Calu3 (cell line): ENCODE measurements at places on chromosomes 4 and X. TPM values are rescaled to one million over a fixed set of nuclear protein-coding genes. Genes with fewer than 3 reads are reported as not detected.

GRCh38 chr4:33453916-33454315, 2733.7 kb downstream of the PCDH7 start:
- DNase-seq, result no peak
- no peaks in the 10 kb centered on the region for H3K4me1 ChIP-seq
- H3K36me3 ChIP-seq, result no peaks in the 10 kb centered on the region
- no peaks in the 10 kb centered on the region for H3K27me3 ChIP-seq
- no peak overlapping the region for H3K27ac ChIP-seq

DNA sequence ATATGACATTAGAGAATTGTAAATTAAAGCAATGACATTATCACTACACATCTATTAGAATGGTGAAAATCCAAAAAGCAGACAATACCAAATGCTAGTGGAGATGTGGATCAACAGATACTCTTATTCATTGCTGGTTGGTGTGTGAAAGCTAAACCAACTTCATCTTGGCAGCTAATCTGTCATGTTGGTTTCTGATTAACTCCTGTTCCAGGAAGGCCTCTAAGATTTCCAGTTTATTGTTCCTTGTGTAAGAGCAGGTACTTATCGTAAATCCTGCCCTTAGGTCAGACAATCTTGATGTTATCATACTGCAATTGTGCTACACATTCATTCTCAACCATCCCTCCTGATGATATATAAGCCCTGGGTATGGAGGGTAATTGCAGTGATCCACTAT, 809.0 kb upstream of the DIAPH2 start:
- no peaks in the 10 kb centered on the region for H3K36me3 ChIP-seq
- no peak for DNase-seq
- no peak overlapping the region for H3K27ac ChIP-seq
- no peaks in the 10 kb centered on the region for H3K27me3 ChIP-seq
- peaks cover 8% of the 10 kb centered on the region for H3K4me1 ChIP-seq

DNA sequence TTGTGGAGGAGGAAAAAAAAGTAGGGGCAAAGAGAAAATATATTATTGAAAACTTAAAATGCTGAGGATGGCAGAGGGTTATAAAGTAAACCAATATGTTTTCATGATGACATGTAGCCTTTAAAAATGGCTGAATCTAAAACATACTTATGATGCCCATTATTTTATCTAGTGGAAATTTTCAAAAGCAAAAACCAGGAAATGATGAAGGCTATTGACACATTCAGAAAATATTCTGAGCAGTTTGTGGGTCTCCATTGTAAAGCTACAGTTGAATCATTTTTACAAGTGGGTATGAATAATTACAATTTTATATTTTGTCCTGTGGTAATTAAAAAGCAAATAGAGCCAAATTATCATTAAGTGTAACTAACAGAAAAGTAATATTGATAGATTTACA, 10.7 kb downstream of the PLS3 start:
- no peak for DNase-seq
- H3K36me3 ChIP-seq, result peaks cover 23% of the 10 kb centered on the region
- H3K27ac ChIP-seq, result no peak overlapping the region
- no peak overlapping the region for H3K4me3 ChIP-seq

DNA sequence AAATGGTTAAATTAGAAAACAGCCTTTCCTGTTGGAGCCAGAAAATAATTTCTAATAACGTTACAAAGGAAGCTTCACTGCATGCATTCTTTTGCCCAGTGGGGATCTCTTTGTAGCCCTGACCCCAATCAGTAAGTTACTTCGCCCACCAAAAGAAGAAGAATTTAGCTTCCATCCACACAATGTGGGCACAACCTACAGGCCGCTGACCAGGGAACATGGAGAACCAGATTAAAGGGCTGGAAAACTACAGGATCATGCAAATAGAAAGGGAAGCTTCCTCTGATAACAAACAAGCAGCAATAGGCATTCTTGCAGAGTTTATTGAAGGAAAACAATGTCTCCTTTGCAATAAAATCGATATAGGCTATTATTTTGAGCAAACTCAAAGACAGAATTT, 21.3 kb upstream of the TSPAN5 start:
- H3K4me3 ChIP-seq, result no peak overlapping the region
- no peaks in the 10 kb centered on the region for H3K27me3 ChIP-seq
- no peak for DNase-seq
- no peaks in the 10 kb centered on the region for H3K4me1 ChIP-seq
- H3K27ac ChIP-seq, result no peak overlapping the region

GRCh38 chr4:25792200-25792791, 70.5 kb downstream of the SEL1L3 start:
- H3K36me3 ChIP-seq, result peaks cover 60% of the 10 kb centered on the region
- H3K27ac ChIP-seq, result peak overlapping the region; percentile 72
- DNase-seq, result peak; percentile 71
- no peaks in the 10 kb centered on the region for H3K27me3 ChIP-seq
- H3K4me1 ChIP-seq, result peaks cover 42% of the 10 kb centered on the region
- H3K4me3 ChIP-seq, result no peak overlapping the region

FGF2 gene
- total RNA-seq, result 33.7 and 43.6 TPM in 2 replicates

USP17L10 gene
- total RNA-seq, result not detected in 2 replicates

NAP1L2 gene
- not detected in 2 replicates for total RNA-seq

RAB39B gene
- 0.38 and 0.44 TPM in 2 replicates for total RNA-seq

DRD5 gene
- not detected in 2 replicates for total RNA-seq
